GM20000 (cell line): ENCODE measurements at places on chromosomes 16 and 17.
A peak's percentile ranks its signal among the peaks of the same experiment; 100 is the strongest.

GRCh38 chr17:48575673-48576478 lies 2.3 kb downstream of the HOXB4 start:
- DNase-seq, result no peak

DNA sequence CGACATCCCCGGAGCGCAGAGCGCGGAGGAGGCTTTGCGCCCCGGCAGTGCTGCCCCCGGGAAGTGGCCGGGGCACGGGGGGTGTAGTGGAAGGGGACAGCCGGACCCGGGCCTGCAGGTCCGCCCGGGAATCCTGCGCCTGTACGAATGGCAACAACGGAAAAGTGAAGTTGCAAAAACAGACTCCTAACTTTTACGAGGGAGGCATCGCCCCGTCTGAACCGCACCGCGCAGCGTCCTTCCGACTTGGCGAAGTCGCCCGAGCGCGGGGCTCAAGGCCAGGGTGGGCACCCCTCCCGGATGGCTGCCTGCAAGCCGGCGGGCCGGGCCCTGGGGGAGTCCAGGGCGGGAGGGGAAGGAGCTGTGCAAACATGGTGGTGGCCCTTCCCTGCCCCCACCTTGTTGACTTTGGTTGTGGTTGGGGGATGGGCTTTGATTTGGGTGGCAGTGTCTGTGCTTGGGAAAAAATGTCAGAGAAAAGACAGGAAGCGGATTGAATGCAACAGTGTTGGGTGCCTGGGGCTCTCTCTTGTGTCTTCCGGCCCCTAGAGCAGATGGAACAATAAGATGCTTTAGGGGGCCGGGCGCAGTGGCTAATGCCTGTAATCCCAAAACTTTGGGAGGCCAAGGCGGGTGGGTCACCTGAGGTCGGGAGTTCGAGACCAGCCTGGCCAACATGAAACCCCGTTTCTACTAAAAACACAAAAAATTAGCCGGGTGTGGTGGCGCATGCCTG lies 675 bp downstream of the RNF213 start:
- no peak for DNase-seq

GRCh38 chr17:44360144-44360533 lies 3.5 kb downstream of the FAM171A2 start:
- DNase-seq, result no peak

DNA sequence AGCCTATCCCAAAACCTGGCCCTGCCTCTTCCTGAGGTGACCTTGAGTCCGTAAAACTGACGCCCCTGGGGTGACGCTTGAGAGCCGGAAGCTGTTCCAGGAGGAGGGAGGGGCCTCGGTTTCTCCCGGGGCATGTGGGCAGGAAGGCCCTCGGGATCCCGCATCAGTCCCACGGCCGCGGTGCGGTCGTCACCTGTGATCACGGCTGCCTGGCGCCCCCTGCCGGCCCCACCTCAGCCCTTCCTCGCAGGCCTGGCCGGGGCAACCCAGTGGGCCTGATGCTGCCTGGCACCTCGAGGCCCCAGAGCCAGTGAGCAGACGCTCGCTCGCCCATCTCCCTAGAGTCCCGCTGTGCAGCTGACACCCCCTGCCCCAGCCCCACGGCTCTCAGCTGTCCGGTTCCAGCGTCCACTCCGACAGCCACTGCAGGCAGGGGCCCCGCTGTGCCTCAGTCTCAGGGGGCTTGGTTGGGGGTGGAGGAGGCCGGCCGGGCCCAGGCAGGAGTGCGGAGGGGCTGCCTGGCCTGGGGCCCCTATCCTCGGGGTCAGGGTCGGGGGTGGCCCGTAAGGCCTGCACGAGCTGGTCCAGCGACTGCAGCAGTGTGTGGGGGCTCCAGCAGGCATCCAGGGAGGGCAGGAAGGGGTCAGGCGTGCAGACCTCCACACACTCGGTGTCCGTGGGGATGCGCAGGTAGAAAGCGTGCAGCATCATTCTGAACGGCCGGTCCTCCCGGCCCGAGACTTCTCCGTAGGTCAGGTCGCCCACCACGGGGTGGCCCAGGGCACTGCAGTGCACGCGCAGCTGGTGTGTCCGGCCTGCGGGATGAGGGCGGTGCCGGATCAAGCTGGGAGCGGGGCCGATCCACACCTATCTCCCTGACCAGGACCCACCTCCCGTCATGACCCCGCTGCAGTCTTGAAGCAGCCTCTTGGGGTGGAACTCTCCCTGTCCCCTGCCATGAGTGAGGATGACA lies 2.3 kb downstream of the RPUSD1 start:
- peak; percentile 88 for DNase-seq

DNA sequence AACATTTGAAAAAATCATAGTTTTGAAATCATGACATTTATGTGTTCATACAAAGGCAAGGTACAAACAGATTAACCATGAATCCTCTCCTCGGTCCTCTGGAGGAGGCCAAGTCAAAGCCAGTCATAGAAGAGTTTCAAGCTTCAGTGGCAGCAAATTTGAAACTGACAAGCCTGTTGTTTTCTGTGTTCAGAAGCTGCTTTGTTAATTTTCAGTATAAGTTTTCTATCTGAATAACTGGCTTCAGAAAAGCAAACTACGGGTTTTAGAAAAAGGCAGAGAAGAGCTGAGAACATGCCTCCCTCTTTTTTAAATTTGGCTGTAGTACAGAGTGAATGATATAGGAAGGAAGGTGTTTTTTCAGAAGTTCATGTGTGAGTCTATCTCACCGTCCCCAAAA lies 79.6 kb upstream of the CLEC18B start:
- no peak for DNase-seq

- DNase-seq, result no peak
These were observed 99.0 kb upstream of the CDH5 start for GRCh38 chr16:66267292-66268014.

DNA sequence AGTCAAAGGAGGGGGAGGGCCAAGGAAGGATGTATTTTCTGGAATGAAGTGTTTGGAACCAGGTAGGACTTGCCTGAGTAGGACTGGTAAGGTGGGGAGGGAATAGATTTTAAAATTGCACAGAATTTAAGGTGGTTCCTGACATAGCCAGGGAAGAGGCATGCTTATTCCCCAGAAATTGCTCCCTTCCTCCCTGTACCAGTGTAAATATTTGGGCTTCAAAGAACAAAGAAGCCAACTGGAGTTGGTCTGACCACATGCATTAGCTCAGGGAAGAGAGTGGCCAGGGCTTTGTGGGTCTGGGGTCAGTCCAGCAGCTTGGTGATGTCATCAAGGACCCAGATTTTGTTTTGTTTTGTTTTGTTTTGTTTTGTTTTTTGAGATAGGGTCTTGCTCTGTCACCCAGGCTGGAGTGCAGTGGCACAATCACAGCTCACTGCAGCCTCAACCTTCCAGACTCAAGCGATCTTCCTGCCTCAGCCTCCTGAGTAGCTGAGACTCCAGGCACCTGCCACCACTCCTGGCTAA lies 9.3 kb upstream of the MRTFB start:
- DNase-seq, result no peak

- no peak for DNase-seq
These were observed 139.0 kb downstream of the HS3ST3A1 start for GRCh38 chr17:13462673-13463124.

- no peak for DNase-seq
These were observed 196.3 kb downstream of the IRF8 start for GRCh38 chr16:86095131-86095752.

GRCh38 chr17:59038734-59039133 lies 67.9 kb downstream of the TRIM37 start:
- DNase-seq, result no peak

DNA sequence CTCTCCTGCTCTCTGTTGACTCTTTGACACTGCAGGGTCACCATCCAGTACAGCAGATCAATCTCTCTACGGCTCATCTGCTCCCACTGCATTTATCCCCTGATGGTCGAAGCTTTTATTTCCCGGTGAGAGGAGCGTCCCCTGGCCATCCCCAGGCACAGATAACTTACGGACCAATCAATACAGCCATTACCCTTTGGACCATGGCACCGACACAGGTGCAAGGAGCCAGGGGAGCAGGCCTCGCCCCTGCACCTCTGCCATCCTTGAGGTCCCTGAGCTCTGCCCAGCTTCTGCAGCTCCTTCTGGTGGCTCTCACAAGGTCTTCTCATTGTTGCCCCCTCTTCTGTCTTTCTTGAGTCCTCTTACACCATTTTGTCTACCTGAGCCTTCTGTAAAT lies 115.6 kb downstream of the SDK2 start:
- no peak for DNase-seq

DNA sequence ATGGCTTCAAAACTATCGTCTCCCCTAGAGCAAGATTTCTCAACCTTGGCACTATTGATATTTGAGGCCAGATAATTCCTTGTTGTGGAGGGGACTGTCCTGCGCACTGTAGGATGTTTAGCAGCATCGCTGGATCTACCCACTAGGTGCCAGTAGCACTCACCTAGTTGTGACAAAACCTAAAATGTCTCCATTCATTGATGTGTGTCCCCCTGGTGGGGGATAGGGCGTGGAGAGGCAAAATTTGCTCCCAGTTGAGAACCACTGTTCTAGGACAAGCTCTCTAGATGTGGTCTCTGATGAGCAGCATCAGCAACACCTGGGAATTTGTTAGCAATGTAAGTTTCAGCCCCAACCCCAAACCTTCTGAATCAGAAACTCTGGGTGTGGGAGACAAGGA lies 259.0 kb downstream of the XYLT1 start:
- DNase-seq, result no peak

DNA sequence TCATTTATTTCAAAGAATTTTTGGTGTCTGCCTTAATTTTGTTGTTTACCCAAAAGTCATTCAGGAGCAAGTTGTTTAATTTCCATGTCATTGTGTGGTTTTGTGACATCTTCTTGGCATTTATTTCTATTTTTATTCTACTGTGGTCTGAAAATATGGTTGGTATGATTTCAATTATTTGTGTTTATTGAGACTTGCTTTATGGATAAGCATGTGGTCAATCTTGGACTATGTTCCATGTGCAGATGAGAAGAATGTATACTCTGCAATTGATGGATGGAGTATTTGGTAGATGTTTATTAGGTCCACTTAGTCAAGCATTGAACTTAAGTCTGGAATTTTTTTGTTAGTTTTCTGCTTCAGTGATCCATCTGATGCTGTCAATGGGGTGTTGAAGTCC lies 383.0 kb downstream of the PMP22 start:
- no peak for DNase-seq

GRCh38 chr17:10814075-10814474 lies 10.2 kb upstream of the TMEM238L start:
- no peak for DNase-seq

- DNase-seq, result peak; percentile 23
These were observed 1.8 kb downstream of the SREBF1 start for GRCh38 chr17:17834974-17835373.

DNA sequence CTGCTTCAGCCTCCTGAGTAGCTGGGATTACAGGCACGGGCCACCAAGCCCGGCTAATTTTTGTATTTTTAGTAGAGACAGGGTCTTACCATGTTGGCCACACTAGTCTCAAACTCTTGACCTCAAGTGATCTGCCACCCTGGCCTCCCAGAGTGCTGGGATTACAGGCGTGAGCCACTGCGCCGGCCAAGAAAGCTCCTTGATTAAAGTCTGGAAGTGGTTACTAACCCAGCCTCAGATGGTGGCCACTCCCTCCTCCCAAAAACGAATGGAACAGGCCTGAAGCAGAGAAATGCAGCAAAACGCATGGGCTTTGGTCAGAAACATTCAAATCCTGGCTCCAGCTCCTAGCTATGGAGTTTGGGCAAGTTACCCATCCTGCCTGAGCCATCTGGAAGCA lies 11.3 kb downstream of the FKBP10 start:
- no peak for DNase-seq

DNA sequence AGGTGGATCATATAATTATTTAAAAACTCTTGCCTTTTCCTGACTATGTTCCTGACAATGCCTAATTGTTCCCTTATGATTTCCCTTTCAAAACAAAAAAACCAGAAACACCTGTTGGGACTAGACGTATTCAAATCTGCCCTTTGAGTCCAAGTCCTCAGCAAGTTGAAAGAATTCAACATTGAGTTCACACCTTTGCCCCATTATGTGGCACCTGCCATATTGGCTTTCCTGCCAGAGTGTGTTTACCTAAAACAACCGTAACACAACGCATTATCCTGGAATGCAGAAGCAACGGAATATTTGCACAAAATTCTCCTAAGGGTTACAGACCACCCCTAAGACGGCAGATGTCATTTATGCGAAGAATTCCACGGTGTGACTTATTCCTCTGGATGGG lies 105.9 kb downstream of the ZFHX3 start:
- no peak for DNase-seq

GRCh38 chr16:68378436-68379415 lies 67.9 kb downstream of the PRMT7 start:
- no peak for DNase-seq

- no peak for DNase-seq
These were observed 18.3 kb downstream of the KIAA0513 start for GRCh38 chr16:85045641-85046471.
